ENCODE measurements at places on chromosomes 4 and X. TPM values are rescaled to one million over a fixed set of nuclear protein-coding genes. Genes with fewer than 3 reads are reported as not detected.

The CITED1 gene
- polyA plus RNA-seq, result not detected

The SHOX gene
- polyA plus RNA-seq, result not detected

The KLF3 gene
- 25.1 TPM for polyA plus RNA-seq

The GATA1 gene
- not detected for polyA plus RNA-seq

The PNCK gene
- polyA plus RNA-seq, result not detected

The ARMCX4 gene
- polyA plus RNA-seq, result not detected
